ENCODE measurements at places on chromosomes 3 and 15.

DNA sequence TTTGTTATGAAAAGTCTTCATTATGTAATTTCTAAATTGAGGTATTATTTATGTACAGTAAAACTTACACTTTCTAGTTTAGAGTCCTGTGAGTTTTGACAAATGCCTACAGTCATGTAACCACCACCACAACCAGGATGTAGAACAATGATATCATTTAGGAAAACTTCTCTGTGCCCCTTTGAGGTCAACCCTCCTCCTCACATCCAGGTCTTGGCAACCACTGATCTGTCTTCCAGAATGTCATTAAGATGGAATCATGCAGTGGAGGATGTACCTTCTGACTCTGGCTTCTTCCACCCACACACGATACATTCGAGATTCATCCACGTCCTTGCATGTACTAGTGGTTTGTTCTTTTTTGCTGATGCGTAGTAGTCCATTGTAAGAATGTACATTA lies 23.2 kb downstream of the MINAR1 start:
- no peak for DNase-seq

DNA sequence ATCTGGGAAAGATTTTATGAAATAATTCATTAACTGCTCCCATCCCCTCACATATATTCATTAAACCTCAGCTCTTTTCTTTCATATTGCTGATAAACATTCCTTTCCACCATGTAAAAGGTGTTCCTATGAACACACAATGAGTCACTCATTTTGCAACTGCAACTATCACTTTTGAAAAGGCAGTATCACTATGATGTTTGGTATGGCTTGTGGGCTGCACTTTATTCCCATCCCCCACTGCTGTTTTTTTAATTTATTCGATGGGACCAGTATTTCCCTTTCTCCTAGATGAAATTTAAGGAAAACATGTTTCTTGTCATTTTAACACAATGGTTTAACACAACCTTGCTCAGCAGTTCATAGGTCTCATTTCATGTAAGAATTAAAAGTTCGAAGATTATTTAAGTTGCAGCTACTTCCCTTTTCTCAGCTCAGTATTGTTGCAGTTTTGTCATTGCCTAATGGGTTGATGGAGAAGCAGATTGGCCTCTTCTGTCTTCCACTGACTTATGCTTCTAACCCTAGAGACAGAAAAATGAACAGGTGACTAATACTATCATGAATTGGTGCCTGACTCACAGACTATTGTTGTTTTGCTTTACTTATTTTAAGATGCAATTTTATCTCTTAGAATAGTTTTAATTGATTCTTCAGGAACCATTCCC lies 280.3 kb downstream of the ZPLD1 start:
- DNase-seq = no peak

DNA sequence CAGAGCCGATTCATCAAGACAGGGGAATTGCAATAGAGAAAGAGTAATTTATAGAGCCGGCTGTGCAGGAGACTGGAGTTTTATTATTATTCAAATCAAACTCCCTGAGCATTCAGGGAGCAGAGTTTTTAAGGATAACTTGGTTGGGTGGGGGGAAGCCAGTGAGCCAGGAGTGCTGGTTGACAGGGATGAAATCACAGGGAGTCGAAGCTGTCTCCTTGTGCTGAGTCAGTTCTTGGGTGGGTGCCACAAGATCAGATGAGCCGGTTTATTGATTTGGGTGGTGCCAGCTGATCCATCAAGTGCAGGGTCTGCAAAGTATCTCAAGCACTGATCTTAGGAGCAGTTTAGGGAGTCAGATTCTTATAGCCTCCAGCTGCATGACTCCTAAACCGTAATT lies 95.4 kb upstream of the CCDC80 start:
- no peak for DNase-seq

- DNase-seq = no peak
These were observed 94.6 kb upstream of the NANOGP8 start for GRCh38 chr15:35179739-35180138.

GRCh38 chr3:26623419-26624208 lies 1.0 kb downstream of the LRRC3B start:
- no peak for DNase-seq

GRCh38 chr3:124248471-124249028 lies 256.6 kb upstream of the ROPN1 start:
- no peak for DNase-seq

DNA sequence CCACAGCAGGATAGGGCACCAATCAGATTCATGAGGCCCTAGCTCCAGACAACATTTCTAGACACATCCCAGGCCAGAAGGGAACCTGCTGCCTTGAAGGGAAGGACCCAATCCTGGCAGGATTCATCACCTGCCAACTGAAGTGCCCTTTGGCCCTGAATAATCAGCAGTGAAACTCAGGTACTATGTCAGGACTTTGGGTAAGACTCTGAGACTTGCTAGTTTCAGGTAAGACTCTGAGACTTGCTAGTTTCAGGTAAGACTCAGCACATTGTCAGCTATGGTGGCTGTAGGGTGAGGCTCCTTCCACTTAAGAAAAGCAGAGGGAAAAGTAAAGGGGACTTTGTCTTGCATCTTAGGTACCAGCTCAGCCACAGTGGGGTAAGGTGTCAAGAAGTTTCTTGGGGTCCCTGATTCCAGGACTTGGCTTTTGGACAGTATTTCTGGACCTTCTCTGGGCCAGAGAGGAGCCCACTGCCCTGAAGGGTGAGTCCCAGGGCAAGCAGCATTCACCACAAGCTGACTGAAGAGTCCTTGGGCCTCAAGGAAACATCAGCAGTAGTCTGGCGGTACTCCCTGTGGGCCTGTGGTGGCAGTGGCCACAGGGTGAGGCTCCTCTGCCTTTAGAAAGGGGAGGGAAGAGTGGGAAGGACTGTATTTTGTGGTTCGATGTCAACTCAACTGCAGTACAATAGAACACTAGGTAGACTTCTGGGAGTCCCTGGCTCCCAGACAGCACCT lies 13.7 kb upstream of the COL8A1 start:
- no peak for DNase-seq

GRCh38 chr15:89002281-89002761 lies 85.9 kb upstream of the ABHD2 start:
- no peak for DNase-seq

DNA sequence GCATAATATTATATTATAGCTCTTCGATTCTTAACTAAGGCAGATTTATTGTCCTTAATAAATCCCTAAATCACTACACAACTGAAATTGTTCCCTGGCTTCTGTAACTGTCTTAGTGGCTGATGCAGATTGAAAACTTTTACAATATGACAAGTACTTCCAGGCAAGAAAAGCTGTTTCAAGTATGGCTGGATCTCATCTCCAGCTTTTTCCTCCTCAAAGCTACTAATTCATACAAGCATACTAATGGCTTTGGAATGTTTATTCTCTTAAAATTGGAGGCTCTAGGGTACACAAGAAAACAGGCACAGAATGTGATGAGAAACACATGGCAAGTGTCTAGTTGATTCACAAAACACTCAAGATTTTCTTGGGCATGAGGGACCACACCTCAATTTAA lies 351.5 kb upstream of the ICE2 start:
- DNase-seq = no peak

DNA sequence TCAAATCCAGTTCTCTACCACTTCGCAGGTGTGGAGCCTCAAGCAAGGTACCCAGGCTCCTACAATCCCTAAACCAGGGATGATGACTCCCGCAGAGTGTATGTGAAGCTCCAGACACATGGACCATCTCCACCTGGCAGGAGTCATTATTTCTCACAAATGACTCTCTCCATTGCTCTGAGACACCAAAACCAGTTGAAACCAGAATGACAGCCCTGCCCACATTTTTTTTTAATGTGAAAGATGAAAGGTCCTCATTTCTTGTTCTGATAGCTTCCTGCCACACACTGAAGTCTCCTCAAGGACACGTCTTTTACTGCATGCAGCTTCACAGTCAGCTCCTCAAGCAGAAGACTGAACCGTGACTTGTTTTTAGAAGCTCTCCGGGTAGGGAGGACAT lies 61.4 kb upstream of the ZBTB38 start:
- DNase-seq = no peak

DNA sequence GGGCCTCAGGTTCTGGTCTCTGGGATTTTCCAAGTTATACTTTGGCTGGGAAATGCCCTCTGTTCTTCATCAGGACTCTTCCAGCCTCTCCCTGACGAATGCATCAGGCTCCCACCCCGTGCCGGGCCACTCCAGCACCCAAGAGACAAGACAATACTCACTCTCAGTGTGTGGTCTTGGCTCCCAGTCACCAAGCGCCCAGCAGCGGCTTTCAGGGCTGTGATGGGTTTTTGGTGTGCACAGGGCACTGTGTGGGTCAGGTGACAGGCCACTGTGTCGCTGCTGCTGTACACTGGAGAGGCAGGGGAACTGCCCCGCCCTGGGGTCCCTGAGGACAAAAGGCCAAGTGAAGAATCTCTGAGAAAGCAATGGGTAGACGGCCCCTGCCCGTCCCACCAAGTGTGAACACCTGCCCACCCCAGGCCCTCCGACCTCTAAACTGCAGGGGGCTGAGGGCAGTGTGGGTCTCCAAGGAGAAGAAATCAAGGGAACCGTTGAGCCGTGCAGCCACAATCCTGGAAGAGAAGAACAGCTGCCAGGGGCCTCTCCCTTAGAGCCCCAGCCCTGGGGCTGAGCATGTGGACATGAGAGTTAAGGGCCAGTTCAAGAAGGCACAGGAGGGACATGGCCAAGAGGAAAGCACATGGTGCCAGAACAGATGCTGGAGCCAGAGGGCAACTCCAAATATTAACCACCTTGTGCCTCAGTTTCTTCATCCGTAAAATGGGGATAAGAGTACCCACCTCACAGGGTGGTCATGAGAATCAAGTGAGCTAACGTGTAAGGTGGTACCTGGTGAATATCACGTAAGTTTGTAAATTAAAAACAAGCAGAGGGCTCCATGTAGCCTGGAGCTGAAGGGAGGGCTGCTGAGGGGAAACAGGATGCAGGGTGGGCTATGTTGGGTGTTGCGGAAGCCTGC lies 34.1 kb downstream of the PTPN23 start:
- no peak for DNase-seq

- DNase-seq = peak; percentile 31
These were observed 26.5 kb upstream of the PLOD2 start for GRCh38 chr3:146187334-146187950.

- DNase-seq = no peak
These were observed 496.8 kb downstream of the CNTN4 start for GRCh38 chr3:2595486-2595885.

GRCh38 chr3:153173758-153174516 lies 11.9 kb downstream of the RAP2B start:
- DNase-seq = no peak

GRCh38 chr3:51384055-51384725 lies 901 bp upstream of the MANF start:
- no peak for DNase-seq

DNA sequence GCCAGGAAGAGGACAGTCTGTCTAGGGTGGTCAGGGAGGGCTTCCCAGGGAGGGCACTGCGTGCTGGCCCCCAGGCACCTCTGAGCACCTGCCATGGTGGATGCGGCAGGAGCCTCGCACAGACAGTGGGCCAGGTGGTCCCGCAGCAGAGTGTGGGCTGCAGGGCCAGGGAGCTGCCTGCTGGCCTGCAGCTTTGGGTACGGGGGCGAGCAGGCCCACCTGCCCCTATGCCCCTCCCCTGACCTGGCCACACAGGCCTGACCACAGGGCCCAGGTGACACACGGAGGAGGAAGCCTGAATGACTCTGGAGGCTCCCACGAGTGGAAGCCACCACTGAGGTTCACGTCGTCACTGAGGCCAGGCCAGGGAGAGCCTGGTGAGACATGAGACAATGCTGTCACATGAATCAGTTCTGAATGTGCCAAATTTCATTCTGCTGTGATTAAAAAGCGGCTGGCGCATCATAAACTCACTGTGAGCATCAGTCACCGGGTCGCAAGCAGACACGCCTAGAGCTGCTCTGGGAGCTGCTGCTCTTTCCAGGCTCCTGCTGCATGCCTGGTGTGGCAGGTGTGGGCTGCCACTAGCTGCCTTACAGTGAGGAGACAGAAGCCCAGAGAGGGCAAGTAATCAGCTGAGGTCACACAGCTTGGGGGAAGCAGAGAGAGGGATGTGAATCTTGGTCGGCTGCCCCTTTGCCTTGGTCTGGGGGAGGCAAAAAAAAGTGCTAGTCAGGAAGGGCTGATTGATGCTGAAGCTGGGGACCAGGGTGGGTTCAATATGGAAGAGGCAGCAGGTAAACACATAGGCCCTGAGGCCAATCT lies 39.5 kb upstream of the IQSEC1 start:
- DNase-seq = no peak

GRCh38 chr3:127277561-127277960 lies 10.3 kb downstream of the PRR20G start:
- DNase-seq = no peak

DNA sequence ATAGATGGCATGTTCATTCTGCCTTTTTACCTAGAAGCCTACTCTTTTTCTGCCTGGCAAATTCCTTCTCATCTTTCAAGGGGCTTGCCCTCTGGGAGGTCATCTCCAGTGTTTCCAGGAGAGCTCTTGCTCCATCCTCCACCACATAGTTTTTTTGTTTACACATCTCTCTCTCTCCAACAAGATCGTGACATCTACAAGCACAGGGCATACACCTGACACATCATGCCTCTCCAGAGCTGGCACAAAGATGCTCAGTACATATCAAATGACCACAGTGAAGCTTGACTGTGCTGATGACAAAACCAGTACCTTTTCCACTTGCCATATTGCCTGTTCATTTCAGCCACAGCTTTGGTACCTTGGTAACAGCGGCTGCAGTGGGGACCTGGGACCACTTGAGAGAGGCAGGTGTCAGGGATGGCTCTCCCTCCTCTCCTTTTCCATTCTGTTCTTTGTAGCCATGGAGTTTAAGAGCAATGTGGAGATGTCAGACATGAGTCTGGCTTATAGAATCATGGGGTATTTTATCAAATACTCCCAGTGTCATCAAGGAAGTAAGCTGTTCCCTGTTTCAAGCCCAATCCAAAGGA lies 15.4 kb downstream of the ALPK3 start:
- DNase-seq = no peak

DNA sequence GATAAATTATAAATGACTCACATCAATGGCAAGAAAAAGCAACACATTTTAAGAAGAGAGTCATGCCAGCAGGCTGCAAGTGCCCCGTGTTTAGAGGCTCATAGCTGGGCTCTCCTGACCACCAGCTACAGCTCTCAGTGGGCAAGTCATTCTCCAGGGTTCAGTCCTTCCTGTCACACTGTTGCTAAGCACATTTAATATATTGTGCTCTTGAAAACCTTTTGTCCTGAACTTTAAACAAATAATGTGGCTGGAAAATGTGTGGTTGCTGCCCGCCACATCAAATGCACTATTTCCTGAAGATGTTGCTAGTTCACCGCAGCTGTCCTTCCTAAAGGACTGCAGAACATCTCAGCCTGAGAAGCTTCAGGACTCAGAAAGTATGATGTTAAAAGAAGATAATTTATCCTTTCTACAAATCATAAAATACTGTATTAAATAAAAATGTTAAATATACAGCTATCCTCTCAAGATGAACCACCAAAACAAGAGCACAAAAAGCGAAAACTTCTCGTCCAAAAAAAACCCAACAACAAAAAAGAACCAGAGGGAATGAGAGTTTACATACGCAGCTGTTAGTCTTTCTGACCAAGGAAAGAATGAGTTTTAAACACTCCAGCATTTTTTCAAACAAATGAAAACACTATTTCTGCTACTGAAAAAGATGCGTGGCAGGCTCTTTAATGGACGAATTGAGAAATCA lies 951 bp downstream of the TARS3 start:
- no peak for DNase-seq

Data from NCI-H1694 treated with DMSO at 0.1 percent for 48 hours (cell line).